ENCODE measurements at places on chromosomes 3 and 15.

- no peak for DNase-seq
Measured at GRCh38 chr3:73783811-73784210, 159.1 kb upstream of the PDZRN3 start.

- DNase-seq: peak; percentile 10
Measured at GRCh38 chr15:26889298-26889898, 22.5 kb downstream of the GABRA5 start.

GRCh38 chr3:189324538-189325138 lies 152.9 kb downstream of the TPRG1 start:
- DNase-seq: no peak

GRCh38 chr3:184399410-184399809 lies 19.6 kb downstream of the CHRD start:
- no peak for DNase-seq

DNA sequence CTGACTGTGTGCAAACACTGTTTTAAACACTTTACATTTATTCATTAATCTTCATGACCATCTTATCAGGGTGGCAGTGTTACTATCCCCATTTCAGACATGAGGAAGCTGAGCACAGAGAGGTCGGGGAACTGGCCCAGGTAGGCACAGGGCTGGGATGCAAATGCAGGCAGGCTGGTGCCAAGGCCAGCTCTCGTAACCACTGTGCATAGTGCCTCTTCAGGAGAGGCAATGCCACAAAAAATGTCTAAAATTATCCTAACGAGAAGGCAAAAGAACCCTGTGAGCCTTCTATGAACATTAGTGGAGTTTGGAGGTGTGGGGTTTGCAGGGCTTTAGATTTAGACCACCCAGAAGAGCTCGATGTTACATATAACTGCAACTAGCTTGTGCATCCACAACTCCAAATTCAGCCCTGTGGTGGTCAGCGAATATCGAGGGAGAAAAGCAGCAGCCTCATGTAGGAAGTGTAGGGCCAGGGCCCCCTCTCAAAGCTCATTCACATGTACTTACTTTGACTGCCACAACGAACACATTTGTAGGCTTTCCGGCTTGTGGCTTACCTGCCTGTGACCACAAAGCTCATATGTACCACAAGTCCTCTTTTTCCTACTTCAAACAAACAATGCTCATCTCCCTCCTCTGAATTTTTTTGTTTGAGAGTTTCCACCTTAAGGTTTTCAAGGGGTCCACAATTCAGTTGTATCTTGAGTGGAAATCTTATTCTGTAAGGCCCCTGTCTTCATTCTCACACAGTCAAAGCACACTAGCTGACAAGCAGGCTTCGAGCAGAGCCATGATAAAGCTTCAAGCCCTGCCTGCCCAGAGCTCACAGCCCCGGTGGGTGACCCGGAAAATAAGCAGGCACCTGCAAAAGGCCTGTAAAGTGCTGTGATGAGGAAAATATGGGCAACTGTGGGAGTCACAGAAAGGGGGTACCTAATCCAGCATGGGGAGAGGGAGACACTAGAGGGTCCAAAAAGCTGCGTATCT lies 722.9 kb upstream of the CFAP20DC start:
- no peak for DNase-seq

DNA sequence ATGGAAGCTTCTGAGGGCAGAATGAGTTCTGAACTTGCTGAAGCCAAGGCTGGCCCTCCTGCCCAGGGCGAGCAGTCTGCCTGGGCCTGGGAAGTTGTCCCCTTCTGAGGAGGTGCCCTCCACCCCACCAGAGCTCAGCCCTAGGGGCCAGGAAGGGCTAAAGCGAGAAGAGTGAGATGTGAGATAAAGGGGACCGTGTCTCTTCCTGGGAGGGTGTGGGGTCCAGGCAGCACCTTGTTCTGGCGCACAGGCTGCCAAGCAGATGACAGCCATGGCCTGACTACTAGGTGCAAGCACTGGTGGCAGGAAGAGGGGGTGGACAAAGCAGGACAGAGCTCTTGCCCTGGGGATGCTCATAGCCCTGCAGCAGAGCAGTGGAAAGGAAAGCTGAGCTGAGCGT lies 3.7 kb downstream of the PAK6 start:
- DNase-seq: no peak

DNA sequence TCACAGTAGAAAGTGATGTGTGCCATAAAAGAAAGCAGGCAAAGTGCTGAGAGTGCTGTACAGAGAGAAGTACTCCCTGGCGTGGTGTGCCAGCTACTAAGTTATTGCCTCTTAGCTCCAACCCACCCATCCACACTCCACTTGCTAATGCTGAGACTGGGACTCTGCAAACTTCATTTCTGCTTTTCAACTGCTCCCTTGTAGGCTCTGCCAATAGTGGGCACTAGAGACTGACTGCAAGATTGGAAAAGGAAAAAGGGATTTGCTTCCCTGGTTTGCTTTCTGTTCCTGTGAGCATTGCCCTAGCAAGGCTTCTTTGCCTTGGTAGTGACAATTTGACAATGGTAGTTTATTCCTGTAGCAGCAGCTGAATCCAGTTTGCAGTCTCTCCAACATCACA lies 56.5 kb upstream of the TMEM108 start:
- DNase-seq: no peak

DNA sequence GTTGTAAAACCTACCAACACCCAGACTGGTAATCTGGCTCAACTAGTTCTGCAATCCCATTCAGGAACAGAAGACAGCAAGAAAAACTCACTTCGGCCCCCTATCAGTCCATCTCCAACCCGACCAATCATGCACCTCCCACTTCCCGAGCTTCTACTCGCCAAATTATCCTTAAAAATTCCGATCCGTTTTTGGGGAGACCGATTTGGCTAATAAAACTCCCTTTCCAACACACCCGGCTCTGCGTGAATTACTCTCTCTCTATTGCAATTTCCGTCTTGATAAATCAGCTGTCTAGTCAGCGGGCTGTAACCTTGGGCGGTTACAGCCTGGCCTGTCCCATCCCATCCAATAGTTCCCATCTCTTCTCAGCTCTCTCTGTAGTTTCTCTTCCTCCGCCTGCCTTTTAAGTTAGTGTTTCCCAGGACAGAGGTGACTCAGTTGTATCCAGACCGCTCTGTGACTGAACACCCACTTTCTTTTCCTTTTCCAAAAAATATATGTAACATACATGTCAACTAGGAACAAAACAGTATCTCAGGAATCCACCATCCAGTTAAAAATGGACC lies 780 bp upstream of the ACAD9 start:
- peak; percentile 1 for DNase-seq

DNA sequence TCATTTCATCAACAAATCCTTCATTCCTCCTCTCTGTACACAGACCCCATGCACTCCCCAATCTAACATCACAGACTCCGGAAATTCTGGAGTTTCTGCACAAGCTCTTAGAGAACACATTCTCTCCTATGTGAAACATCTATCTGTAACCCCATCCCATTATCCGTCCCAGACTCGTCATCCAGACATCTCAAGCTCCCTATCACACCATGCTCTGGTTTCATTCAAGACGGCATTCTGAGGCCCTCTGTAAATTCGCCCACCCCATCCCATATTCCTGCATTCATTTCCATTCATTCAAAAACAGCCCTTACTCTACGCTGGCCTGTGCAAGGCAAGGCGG lies 575 bp downstream of the LEO1 start:
- DNase-seq: no peak

- no peak for DNase-seq
Measured at GRCh38 chr3:101861789-101862415, 12.6 kb downstream of the NFKBIZ start.

DNA sequence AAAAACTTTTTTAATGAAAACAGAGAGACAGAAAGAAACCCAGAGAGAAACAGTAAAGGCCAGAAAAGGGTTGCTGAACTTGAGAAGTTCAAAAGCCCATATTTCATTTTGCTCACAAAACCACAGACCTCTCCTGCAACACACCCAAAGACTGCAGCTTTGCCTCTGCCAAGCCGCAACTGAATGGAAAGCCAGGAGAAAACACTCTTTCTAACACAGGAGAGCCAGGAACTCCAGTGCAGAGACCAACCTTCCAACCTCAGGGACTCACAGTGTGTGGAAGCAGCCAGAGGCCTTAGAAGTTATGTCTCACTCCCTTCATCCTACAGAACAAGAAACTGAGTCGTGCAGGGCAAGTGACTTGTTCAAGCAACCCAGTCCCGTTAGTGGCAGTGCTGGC lies 163.1 kb upstream of the HES1 start:
- no peak for DNase-seq

DNA sequence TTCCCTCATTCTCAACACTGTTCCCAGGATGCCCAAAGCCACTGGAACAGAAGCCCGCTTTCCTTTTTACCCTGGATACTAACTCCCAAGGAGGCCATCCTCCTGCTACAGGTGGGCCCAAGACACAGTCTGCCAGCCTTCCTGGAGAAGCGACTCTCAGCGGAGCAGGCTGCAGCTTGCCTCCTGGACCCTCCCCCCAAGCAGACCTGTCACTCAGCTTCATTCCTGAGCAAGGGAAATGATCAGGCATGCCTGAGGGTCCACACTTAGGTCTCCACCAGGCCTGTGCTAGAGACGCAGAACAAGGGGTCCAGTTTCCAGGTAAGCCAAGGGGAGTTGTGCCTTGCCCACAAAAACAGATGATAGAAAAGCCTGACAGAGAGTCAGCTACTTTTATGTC lies 62.8 kb downstream of the SLCO2A1 start:
- DNase-seq: no peak

DNA sequence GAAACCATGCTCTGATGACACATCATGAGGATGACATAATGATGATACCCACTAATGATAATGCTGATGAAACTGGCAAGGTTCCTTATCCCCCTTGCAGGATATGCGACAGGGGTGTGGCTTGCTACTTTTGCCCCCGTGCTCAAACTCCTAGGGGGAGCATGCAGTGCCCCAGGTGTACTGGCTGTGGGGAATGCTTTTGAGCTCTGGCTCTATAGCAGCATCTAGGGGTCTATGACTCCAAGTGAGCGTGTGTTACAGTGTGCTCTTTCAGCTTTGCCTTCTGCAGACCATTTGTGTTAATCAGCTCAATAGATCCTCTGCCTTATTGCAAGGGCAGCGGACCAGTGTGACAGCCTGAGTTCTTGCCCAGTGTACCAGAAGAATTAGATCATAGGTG lies 1239.5 kb downstream of the SI start:
- no peak for DNase-seq

- DNase-seq: no peak
Measured at GRCh38 chr3:16467393-16467792, 46.1 kb downstream of the RFTN1 start.

- DNase-seq: peak; percentile 5
Measured at GRCh38 chr15:70098461-70099166, 897 bp upstream of the TLE3 start.

DNA sequence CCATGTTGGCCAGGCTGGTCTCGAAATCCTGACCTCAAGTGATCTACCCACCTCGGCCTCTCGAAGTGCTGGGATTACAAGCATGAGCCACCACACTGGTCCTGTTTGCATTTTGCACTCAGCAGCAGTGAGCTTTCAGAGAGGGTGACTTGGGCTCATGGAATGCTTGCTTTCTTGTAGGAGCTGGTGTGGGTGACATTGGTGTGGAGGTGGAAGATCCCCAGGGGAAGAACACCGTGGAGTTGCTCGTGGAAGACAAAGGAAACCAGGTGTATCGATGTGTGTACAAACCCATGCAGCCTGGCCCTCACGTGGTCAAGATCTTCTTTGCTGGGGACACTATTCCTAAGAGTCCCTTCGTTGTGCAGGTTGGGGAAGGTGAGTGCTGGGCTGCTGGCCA lies 90.3 kb downstream of the FLNB start:
- no peak for DNase-seq

DNA sequence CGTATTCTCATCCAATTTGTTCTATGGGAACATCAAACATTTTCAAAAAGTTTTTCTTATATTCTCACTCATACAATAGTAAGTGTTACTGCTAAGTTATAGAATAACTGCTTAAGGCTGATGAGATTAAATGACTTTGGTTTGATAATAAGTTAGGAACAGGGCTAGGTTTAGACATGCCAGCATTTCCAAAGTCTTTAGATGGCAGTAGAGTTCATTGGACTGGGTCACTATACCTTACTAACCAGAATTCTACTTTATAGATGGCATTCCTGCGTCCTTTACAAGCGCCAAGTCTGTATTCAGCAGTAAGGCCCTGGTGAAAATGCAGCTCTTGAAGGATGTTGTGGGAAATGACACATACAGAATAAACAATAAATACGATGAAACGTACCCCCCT lies 21.7 kb downstream of the PLAAT1 start:
- no peak for DNase-seq

GRCh38 chr3:38545550-38545949 lies 49.4 kb downstream of the EXOG start:
- no peak for DNase-seq

- DNase-seq: no peak
Measured at GRCh38 chr15:89860891-89861290, 32.9 kb downstream of the AP3S2 start.

DNA sequence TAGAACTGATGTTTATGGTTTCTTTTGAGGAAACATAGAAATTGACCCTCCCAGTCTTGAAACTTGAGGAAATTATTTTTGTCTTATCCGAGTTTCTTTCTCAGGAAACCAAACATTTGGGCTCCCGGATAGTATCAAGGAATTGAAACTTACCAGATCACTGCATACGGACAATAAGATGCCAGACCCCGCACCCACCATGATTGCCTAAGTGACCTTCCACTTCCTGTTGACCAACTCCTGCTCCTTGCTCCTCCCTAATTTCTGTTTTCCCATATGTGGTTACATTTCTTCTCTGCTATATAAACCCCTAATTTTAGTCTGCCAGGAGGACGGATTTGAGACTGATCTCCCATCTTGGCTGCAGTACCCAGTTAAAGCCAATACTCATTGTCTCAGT lies 118.4 kb upstream of the TPRG1 start:
- DNase-seq: no peak

DNA sequence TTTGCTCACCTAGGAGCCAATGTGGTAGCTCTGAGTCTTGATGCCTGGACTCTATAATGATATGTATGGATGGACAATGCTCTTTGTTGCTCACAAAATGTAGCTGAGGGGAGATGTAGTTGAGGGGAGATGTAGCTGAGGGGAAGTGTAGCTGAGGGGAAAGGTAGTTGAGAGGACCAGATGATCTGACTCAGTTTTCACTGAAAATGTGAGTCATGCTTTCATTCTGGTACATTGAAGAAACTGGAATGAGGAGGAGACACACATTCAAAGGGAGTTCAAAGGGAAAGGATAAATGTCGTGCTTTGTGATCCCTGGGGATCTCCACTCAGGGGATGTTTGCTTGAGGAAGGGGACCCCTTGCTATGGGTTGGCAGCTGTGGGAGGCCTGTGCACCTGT lies 302.9 kb upstream of the TRIM42 start:
- no peak for DNase-seq

DNA sequence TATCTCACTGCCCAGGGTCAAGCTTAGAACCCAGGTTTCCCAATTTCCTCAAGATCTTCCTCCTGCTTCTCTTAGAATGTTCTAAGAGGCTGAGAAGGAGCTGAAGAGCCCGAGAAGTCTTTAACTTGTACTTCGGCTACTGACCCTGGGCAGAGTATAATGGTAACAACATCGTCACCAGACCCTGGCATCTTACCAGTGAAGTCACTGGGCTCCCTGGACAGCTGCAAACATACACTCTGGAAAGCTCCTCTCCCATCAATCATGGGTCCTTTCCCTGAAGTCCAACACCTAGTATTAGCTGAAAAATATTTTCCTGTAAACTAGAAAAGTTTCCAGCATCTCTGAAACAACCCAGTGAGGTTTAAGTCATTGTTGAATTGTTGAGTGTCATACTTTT lies 22.7 kb downstream of the CPEB1 start:
- DNase-seq: no peak

All from cerebellar nuclear complex (tissue), 1 donor.